COR-L47 (cell line): ENCODE measurements at places on chromosomes 13 and 19.

- DNase-seq = peak; percentile 80
Observed at GRCh38 chr13:65336916-65337315, 1893.2 kb downstream of the PCDH9 start.

DNA sequence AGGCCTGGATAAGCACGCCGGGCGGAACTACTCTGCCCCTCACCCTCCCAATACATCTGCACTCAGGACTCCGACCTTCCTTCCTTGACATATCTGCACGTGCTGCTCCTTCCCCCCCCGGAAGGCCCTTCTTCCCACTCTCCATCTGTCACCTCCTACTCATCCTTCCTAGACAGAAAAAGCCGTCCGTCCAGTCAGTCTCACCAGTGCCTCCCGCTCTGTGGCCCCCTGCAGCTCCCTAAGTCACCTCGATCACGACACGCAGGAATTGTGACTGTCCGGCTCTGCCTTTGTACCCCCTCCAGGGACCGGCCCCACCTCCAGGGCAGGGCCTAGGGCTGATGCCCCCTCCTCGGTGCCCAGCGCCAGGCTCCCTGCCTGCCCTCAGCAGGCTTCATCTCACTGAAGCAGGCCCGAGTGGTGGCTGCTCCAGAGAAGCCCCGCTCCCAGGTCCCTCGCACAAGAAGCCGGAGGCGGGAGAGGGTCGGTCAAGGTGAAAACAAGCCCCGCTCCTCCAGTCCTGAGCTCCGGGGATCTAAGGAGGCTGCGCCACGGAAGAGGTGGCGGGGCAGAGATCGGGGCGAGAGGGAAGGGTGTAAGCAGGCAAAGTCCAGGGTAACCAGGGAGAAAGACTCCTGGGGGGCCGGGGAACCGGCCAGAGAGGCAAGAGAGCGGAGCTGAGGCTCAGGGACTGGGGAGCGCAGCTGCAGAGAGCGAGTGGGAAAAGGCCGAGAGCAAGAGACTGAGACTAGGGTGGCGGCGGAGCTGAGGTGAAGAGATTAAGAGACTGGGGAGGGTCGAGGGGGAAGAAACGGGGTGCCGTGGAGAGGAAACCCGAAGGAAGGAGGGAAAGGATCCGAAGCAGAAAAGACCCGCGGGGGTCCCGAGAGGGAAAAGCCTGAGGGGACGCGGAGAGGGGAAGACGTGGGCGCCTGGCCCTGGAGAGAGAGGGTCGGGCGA lies 1.1 kb downstream of the PPP6R1 start:
- DNase-seq = no peak

- no peak for DNase-seq
Observed at GRCh38 chr13:43894438-43894837, 14.7 kb downstream of the LACC1 start.

DNA sequence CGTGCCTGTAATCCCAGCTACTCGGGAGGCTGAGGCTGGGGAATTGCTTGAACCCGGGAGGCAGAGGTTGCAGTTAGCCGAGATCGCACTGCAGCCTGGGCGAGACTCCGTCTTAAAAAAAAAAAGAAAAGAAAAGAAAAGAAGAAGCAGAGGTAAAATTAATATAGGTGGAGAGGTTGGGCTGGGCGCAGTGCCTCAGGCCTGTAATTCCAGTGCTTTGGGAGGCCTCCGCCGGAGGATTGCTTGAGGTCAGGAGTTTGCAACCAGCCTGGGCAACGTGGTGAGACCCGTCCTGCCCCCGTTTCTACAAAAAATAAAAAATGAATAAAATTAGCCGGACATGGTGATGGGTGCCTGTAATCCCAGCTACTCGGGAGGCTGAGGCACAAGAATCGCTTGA lies 912 bp upstream of the TUBA3C start:
- DNase-seq = no peak

- no peak for DNase-seq
Observed at GRCh38 chr19:49554701-49555181, 25.6 kb downstream of the NOSIP start.

GRCh38 chr19:10044390-10044789 lies 31.1 kb downstream of the RDH8 start:
- DNase-seq = no peak

DNA sequence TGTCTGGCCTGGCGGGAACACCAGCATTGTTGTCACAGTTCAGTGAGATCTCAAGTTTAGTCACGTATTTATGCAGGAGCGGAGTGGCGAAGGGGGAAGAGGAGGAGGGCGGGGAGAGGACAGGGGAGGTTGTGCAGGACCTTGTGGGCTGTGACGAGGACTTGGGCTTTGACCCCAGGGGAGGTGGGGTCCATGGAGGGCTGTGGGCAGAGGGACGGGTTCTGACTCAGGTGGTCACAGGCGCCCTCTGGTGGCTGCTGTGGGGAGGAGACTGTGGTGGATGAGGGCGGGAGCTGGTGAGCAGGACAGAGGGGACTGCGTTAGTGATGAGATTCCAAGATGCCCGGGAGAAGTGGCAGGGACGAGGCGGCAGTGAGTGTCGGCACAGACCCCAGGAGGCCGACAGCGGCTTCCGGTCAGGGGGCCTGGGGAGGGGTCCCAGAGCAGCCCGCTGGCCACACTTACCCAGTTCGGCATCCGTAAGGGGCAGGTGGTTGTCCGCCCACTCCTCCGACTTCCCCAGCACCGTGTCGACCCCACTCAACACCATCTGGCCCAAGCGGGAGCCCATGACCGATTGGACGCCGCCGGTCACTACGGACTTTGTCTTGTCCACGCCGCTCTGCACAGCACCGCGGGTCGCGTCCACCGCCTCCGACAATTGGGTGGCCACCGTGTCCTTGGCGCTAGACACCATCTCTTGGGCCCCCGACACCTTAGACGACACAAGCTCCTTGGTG lies 15.7 kb downstream of the PLIN3 start:
- peak; percentile 14 for DNase-seq

DNA sequence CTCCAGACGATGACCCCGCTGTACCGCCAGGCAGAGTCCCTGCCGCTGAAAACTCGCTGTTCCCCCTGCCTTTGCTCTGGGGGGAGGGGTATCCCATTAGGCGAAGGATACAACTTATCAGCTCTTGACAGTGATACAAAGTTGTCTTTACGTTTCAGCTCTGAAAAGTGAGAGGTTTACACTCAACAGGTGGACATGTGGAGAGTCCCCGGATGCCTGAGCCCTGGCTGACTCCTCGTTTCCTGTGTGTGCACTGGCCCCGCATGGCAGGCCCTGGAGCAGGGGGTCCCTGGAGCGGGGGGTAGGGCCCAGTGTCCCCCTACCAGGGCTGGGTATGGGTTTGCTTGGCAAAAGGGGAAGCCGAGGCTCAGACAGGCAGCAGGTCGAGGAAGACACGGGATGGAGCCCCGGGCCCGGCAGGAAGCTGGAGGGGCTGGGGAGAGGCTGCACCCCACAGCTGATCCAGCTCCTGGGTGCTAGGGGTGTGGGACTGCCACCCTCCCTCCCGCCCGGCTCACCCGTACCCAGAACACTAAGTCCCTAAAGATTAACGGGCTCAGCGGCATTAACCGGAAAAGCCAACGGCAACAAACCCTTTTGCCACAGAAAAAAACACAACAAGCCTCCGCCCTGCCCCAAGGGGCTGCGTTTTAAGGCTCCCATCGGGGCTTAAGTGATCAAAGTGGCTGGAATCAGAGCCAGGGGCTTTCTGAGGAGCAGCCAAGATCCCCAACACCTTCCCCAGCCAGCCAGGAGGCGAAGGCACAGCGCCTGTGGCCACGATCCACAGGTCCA lies 5.6 kb downstream of the TCF3 start:
- no peak for DNase-seq

DNA sequence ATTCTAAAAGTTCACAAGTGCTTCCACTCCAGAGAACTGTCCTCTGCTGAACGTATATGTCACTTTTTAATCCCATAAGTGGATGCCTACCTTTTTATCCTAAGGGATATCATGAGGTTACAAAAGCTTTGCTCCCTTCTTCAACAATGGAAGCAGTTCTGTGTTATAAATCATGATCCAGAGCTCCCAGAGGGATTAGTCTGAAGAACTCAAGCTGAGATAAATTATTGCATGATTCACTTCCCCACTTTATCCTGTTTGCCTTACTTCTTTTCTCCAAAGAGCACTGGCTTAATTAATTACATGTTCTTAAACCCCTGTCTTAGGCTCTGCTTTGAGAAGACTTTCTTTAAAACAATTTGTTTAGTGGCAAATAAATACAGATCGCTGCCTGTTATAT lies 246.7 kb downstream of the PCDH17 start:
- no peak for DNase-seq

GRCh38 chr19:38745316-38745715 lies 1.0 kb upstream of the CAPN12 start:
- DNase-seq = no peak

DNA sequence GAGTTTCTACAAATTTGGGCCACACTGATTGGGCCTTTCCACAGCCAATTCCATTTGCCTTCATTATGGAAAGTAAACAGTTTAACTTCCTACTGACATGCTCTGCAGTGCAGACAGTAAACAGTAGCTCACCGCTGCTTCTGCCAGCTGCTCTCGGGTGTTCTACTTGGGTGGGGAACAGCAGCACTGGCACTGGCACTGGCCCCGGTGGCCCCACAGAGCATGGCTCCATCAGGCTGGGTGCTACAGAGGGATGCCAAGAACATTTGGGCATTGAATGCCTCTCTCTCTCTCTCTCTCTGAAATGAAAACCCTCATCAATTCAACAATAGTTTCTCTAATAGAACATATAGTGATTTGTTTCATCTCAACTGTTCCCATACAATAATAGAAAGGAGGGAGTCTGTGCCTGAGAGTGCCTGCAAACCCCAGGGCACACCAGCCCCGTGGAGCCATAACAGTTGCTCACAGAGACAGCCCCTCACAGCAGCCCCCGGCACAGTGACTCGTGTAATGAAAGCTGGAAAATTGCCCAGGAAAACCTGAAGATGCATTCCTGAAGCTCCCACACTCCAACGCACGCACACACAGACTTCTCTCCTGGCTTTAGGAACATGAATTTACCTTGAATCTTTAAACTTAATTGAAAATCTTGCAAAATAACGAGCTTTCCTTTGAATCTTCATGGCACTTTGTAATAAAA lies 38.2 kb upstream of the GJB6 start:
- DNase-seq = peak; percentile 28

DNA sequence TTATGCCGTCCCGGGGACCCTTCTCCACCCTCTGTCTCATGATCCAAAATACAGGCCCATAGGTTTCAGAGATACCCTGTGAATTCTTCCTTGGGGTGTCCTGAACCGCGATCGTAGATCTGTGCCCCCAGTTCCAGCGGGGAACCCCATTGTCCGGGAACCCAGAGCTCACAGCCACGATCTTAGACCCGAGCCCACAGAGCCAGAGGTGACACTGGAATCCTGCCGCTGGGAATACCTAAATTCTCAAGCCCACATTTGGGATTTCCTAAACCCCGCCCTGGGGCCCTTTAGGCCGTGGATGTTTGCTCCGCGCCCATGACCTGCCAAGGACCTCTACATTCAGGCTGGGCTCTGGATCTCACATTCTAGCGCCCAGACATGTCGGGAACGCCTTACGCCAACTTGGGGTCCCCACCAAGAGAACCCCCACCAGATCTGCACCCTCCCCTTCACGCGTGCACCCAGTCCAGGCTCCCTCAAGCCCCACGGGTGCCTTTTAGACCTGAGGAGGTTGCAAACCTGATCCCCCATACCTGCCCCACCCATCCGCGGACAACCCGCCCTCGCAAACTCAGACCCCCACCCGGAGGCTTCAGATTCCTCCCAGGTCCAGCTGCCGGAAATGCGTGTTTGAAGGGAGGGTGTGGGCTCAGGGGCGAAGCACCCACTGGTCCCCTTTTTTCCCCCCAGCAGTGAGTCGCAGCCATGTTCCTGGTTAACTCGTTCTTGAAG lies 605 bp downstream of the CAPNS1 start:
- DNase-seq = peak; percentile 72

- DNase-seq = no peak
Observed at GRCh38 chr13:85420136-85420535, 379.1 kb downstream of the SLITRK6 start.
